Activated CD4-positive, CD25-positive, alpha-beta regulatory T cell treated with anti-CD3 and anti-CD28 coated beads, Interleukin-2, amount 50 U/mL, for 16 hours (primary cell): ENCODE measurements at places on chromosomes 7 and 10.

DNA sequence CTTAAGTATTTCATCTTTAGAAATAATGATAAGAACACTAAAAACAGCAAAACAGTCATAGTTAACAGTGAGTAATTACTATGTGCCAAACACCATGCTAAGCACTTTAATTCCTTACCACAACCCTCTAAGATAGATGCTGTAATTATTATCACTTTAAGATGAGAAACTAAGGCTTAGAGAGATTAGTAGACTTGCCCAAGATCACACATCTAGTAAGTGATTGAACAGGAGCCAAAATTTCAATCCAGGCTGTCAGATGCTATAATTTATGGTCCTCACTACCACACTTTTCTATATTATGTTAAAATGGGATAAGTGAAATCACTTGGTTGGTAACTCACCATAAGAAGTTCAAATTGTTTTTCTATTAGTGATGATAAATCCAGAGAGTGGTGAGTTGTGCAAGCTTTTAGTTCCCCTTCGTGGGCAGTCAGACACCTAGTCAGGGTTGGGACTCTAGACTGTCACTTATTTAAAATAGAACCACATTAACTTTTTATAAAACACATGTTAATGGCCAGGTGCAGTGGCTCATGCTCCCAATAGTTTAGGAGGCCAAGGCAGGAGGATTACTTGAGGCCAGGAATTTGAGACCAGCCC is 85.9 kb upstream of the GATA3 start:
- DNase-seq, result no peak

DNA sequence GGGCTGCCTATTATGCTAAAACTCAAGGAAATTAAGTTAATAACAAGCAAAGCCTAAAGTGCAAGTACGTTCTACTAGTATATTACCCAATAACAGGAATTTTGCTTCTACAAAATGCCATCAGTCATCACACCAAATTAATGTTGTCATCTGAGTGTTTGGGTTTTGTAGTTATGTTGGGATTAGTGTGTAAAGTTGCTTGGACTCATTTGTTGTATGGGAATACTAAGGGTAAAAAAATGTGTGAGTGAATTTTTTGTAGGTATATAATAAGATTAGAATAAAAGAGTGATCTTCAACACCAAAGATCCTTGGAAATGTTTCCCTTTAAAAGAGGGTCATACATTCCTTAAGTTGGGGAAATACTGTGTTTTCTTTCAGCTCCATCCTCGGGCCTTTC is 38.6 kb downstream of the NRP1 start:
- no peak for DNase-seq

- no peak for DNase-seq
Observed at GRCh38 chr7:94507962-94508361, 1.6 kb upstream of the CASD1 start.

DNA sequence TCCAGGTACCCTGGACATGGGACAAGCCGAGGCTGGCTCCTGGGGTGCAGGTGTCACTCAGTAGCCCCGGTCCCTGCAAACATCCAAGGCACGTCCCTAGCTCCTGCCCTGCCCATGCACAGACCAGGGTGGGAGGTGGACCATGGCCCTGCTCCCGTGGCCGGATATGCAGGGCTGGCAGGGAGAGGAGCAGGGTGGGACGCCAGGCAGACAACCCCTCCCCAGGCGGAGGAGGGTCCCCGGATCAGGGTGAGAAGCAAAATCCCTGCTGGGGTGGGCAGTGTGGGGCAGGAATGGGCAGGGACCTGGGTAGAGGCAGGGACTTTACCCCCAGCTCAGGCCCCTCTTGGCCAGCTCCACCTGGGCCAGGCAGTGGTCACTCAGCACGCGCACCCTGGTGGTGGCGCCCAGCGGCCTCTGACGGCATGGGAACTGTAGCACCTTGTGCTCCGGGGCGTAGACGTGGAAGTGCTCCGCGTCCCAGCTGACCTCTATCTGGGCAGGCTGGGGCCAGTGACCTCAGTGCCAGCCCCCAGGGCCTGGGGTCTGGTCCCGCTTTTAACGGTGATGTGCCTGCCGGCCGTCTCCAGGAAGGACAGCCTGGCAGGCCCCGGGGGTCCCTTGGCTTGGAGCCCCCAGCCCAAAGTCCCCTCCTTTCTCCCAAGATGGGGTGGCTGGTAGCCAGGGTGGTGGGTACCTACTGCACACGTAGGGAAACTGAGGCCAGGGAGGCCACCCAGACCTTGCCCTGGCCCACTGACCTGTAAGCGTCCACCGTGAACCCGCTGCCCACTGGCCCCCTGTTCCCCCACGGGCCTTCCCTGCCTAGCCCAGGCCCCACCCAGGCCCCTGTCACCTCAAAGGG is 1.2 kb downstream of the GRIFIN start:
- no peak for DNase-seq

- DNase-seq, result no peak
Observed at GRCh38 chr10:78909221-78909620, 159.5 kb upstream of the ZMIZ1 start.
